ENCODE measurements at places on chromosomes 16 and 17. TPM values are rescaled to one million over a fixed set of nuclear protein-coding genes. Genes with fewer than 3 reads are reported as not detected.
A peak's percentile ranks its signal among the peaks of the same experiment; 100 is the strongest.

GRCh38 chr16:81495321-81496234 is 51.0 kb downstream of the CMIP start:
- peak; percentile 82 for DNase-seq

DNA sequence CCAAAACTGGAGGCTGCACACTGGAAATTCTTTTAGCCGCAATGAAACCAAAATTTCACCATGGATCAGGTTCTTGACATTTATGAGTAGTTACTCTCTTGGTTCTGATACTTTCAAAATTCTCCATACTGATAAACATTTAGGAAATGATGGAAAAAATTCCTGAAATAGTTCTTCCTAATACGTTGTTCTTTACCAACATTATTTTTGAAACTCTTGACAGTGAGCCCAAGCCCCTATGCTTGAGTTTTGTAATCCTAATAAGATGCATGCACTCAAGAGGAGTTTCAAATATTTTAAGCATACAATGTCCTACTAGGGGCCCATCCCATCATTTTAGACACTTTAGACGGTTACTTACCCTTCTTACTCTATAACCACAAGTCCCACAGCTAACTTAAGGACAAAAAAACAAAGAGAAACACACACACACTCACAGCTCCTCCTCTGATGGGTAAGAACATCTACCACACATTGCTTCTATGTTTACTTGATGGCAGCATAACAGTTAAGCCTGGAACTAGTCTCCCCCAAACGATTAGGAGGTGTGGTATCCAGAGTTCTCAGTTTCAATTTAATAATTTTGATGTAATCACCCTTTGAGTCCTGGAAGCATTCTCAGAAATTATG is 3.7 kb downstream of the VEZF1 start:
- DNase-seq, result no peak

DNA sequence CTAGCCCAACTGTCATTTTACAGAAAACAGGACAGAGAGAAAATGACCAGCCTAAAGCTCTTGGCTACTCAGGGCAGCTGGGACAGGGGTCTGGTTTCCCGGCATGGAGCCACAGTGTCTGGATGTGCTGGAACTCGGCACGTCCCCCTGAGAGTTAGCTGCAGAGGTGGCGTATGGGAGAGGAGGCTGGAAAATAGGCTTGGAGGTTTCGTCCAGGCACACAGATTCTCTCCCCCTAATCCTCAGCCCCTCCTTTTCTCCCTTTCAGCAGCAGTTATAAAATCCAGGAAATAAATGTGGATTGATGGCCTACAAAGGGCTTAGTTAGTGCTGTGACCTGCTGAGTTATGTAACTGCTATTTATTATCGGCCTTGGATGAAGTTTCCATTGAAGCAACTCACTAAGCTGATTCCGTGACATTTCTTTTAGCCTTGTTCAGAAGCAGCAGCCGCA is 89.5 kb upstream of the TOB1 start:
- DNase-seq, result peak; percentile 51

Gene NEUROD2
- not detected for total RNA-seq

GRCh38 chr17:41730479-41730878 is 4.0 kb downstream of the HAP1 start:
- no peak for DNase-seq

DNA sequence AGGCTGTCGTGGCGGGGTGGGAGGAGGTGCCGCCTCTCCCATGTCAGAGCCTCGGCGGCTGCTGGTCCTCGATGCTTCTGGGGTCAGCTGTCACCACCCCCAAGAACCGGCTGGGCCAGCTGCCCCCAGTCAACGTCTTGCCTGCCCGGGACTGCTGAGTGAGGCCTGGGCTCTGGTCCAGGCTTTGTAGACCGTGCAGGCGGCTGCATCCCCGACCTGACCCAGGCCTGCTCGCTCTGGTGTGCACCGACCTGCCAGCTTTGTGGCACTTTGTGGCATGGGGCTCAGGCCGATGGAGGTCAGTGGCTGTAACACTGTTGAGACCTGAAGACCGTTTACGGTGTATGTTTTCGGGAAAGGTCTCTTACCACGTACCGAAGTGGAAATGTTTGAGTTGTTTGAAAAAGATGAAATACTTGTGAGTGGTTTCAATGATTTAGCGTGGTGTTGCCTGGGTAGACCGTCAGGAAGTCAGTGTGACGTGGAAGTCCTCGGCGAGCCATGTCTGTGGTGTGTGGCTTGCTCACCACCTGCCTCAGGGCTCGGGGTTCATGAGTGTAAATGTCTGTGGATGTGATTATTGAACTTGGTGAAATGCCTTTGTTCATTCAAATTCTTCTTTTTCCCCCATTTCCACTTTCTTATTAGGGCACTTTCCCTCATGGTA is 53.2 kb upstream of the ZNF750 start:
- DNase-seq, result peak; percentile 67

DNA sequence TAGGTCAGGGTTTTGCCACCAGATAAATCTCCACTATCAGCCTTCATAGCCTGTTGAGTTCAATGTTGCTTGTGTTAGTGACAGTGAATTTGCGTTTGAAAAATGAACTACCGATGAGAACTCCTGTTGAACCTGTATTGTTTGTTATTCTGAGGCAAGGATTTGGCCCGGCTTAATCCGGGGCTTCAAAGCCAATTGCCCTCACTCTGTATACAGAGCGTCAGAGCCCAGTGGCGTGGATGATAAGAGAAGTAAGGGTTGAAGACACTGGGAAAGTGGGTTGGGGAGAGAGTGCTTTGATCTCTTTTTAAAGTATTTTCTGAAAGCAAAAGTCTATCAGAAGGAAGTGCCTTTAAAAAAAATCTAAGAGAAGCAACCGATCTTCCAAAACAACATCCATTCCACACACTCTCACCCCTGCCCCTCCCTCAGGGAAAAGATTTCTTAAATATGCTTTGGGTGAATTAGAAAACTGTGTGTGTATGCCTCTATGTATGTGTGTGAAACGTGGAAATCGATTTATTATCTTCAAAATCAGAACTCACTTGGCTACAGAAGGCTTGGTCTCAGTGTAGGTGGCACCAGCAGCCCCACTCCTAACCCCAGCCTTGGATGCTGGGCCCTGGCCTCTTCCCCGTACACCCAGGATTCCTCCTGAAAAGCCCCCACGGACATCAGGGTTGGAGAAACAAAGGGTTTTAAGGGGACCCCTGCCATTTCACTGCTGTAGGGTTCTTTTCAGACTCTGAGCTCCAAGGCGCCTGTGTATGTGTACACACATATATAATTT is 8.8 kb downstream of the TBX4 start:
- no peak for DNase-seq

GRCh38 chr16:63244631-63245030 is 1208.4 kb upstream of the CDH8 start:
- DNase-seq, result no peak

DNA sequence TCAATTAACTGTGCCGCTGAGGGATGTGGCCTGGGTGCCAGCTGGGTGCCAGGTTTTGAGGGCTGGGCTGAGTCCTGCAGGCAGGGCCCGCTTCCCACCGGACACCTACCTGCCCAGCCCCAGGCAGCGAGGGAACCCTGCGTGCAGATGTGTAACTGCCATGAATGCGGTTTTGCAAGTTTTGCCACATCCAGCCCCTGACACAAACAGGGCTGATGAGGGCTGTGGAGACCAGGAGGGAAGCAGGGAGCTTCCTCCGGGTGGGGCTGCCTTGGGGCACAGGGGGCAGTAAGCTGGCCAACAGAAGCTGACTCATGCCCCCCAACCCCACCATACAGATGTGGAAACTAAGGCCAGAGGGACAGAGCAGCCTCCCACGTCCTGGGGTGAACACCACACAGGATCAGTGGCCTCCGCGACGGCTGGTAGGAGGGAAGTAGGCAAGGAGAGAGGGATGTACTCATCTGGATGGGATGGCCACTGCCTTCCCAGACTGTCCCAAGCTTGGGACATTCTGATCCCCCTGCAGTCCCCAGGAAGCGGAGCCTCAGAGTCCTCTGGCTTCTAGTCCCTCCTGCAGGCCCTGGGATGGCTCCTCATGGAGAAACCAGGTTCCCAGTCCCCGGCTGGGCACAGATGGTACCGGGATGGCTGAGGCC is 1.6 kb downstream of the UBALD1 start:
- no peak for DNase-seq

DNA sequence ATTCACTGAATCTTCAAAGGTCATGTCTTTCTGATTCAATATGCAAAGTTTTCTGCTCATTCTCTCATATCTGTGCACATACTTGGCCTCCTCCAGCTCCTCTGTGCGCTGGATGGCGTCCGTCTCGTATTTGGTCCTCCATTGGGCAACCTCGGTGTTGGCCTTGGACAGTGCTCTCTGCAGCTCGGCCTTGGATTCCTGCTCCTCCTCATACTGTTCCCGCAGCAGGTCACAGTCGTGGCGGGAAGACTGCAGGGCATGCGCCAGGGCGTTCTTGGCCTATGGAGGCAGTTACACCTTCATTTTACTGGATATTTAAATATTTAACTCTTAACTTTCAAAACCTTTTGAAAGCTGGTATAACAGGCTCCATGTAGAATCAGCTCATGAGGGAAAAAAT is 8.2 kb upstream of the MYH1 start:
- DNase-seq, result no peak

DNA sequence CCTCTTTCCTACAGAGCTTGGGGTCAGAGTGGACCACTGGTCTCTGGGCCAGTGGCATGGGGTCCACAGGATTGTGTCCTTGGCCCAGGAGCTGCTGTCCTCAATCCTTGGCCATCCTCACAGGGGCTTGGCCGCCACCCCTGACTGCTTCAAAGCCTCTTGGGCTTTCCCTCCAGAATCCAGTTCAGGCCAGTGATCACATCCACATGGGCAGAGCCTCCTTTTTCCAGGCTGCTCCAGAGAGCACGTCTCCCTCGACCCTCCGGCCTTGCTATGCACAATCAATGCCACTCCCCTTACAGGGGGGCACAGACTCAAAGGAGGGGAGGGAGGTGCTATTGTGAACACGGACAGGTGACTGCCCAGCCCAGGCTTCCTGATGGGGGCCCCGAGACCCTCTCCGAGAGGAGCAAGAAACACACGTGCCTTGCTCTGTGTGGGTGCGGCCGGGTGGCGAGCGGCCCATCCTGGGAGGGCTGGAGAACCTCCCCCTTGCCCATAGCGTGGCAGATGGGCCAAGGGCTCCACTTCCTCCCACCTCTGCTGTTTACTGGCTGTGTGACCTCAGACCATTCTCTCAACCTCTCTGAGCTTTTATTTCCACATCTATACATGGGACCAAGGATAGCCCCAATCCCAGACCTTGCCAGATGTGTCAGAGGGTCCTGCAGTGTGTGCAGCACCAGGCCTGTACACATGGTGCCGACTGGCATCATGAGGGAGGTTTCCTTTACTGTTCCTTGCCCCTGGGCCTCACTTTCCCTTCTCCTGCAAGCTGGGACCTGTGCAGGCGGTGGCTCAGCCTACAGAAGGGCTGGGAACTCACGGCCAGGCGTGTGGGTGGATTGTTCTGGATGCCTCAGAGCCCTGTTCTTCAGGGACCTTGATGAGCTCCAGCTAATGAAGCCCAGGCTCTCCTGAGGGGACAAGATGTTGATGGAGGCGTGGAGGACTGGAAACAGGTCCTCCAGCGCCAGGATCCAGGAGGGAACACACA is 229.0 kb upstream of the GSE1 start:
- peak; percentile 27 for DNase-seq

DNA sequence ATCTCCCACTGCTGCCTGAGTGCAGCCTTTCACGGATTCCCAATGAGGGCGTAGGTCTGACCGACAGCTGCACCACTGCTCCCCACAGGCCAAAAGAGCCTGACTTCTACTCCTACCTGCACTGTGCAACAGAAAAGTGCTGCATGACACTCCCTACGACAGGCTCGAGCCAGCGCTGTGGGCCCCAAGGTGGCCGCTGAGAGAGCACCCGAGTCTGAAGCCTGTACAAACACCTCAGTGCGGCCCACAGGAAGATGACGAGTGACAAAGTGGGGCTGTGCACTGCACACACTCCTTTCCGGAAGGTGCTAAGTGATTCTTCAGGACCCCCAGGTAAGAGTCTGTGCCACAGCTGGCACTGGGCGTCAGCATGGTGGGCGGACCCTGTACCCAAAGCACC is 41.2 kb downstream of the FANCA start:
- no peak for DNase-seq

Gene BICDL2
- total RNA-seq, result not detected

Gene MED9
- 37.5 TPM for total RNA-seq

DNA sequence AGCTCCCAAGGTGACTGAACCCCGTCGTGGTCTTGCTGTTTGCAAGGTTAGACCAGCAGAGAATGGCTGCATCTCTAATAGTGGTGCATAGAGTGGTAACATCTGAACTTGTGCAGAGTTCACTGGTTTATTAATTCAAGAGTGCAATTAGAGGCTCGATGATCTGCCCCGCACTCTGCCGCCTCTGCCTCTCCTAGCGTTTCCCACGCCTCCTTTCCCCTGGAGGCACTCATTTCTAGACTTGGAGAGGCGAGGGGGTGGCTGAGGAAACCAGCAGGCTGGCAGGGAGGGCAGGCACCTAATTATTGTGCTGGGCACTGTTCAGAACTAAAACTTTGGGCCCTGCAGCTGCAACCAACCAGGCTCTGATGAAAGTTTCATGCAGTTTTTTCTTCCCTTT is 363.5 kb upstream of the EEF2KMT start:
- DNase-seq, result no peak

Gene PPP1R1B
- 0.35 TPM for total RNA-seq

- DNase-seq, result no peak
Measured at GRCh38 chr17:64240261-64240740, 22.8 kb downstream of the TEX2 start.

- DNase-seq, result peak; percentile 38
Measured at GRCh38 chr17:78267253-78268073, 36.0 kb downstream of the TMEM235 start.

Gene TXNDC17
- 44.5 TPM for total RNA-seq

DNA sequence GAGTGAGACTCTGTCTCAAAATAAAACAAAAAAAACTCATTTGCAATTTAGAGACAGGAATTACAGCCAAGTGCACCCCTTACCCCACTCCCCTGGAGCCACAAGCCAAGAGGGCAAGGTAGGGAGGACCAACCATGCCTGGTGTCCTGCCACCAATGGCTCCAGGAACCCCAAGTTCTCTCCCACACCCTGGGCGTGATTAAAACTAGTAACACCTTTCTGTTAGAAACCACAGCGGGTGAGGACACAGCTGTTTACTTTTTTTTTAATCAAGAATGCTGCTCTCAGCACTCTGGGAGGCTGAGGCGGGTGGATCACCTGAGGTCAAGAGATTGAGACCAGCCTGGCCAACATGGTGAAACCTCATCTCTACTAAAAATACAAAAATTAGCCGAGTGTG is 38.1 kb downstream of the ANKRD11 start:
- DNase-seq, result no peak

DNA sequence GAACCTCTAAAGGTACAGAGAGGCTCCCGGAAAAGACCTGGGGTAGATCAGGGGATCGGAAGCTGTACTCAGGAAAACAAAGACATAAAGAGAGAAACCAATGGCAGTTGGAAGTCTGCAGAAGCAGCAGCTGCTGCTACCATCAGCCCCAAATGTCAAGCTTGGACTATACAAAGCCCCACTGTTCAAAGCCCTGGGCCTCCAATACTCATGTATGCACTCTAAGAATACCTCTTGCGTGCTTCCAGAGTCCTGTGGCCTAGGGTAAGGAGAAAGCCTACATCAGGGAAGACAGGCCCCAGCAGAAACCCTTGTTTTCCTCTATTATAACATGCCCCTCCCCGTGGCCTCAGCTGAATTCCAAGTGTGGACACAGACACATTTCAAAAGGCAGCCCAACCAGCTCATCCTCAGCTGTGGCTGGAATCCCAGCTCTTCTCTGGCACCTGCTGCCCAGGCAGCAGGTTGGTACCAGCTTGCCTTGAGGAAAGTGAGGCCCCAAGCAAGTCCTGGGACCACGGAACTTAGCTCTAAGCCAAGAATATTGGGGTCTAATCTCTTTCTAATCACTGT is 19.3 kb upstream of the MTMR4 start:
- DNase-seq, result no peak

Gene SNX20
- 0.62 TPM for total RNA-seq

All from Right ventricle myocardium superior (tissue), 1 donor.